ENCODE measurements at places on chromosomes 4 and X.

DNA sequence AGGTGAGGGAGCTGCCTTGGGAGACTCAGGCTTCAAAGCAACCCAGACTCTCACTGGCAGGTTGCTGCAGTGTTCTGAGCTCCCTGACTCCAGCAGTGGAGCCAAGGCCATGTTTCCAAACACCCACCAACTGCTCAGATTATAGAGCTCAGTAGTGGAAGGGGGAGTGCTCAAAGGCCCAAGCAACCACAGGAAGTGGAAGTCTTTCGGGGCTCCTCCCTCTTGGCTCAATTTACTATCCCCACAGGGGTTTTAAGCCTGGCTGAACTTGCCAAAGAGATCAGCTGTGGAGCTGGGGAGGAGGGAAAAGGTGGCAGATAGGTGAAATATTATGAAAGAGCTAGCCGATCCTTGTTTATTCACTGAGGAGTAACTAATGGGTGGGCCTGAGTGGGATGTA, 82.5 kb downstream of the HPRT1 start:
- DNase-seq, result no peak

DNA sequence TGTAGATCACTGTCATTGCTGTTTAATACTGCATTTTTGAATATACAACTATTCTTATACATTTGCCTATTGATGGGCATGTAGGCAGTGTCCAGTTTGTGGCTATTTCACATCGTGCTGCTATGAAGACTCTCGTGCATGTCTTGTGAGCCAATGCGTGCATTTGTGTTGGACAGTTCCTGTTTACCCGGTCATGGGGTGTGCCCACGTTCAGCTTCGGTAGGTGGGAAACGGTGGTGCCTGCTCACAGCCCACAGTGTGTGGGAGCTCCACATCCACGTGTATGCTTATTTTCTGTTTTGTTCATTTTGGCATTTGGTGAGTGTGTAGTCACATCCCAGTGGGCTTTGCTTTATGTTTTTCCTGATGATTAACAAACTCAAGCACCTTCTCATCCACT, 19.7 kb upstream of the RNF212 start:
- no peak for DNase-seq

GRCh38 chr4:15341733-15342300, 86.0 kb upstream of the C1QTNF7 start:
- no peak for DNase-seq

- DNase-seq, result no peak
Observed at GRCh38 chr4:54428940-54429339, 199.8 kb downstream of the PDGFRA start.

DNA sequence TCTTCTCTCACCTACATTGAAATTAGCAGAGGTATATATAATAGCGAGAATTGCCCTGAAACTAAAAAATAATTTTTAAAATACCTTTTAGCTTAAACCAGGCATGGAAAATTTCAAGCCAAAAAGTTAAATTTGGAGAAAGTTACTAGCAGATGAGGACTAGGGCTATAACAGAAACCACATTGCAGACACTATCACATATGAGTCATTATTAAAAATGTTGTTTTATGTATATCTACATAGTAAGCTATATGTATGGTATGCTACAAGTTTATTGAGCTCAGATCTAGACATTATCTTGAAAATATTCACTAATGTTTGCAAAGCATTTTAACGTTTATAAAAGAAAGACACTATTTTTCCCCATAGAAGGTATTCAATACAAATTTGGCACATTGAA, 147.8 kb downstream of the PAPSS1 start:
- no peak for DNase-seq

DNA sequence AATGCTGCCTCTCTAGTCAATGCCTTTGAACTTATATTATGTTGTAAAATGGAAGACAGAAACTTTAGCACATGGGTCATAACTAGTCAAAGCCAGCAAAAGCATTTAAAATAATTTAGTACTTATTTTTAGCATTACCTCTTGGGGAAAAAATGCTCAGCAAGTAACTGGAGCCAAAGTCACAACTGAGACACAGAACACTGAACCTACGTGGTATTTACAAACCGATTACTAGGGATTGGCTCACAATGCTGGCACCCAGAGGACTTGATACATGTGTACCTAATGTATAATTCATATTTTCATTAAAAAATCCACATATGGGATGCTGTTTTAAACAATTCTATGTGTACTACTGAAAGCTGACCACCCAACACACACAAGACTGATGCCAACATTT, 38.4 kb downstream of the PHKA2 start:
- no peak for DNase-seq

DNA sequence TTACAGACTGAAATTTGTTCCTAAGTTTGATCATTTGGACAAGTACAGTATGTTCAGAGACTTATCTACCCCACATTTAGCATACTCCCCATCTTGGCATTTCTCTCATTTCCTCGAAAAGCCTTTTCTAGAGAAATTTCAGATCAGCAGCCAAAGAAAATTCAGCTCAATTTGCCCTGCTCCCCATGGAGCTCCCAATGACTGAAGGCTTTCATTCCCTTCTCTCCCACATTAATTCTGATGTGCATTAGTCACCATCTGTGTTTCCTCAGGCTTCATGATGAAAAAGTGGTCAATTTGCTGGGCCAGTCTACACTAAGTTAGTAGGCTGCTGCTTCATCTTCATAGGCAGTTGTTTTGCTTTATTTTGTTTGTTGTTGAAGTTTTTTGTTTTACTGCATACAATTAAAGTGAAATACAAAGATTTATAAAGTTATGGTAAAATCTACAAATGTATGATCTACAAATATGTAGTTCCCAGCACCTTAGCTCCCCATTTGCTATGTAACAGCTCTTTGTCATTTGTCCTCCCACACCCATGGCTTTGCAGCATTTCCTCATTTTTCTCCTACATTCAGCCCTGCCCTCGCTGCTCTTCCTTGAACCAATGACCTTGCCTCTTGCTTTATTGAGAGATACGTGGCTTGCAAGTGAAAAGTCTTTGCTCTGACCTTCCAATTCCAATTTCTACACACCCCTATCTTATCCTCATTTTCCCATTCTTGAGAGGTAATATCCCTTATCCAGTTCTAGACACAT, 193.9 kb downstream of the ANAPC10 start:
- no peak for DNase-seq

DNA sequence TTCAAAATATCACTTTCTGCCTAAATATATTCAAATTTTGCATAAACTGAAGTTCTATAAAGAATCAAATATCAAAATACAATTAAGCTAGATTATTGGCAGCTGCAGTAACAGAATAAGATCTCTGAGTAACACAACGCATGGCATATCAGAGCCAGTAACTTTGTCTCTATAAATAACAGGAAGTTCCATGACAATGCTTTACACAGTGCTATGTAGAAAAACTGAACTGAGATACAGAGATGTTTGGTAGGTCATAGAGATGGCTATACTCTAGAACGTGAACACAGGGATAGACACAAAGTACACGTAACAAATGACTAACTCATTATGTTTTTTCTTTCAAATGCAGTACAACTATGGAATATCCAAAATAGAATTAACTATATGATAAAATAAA, 18.2 kb downstream of the UBE2D3 start:
- DNase-seq, result no peak

DNA sequence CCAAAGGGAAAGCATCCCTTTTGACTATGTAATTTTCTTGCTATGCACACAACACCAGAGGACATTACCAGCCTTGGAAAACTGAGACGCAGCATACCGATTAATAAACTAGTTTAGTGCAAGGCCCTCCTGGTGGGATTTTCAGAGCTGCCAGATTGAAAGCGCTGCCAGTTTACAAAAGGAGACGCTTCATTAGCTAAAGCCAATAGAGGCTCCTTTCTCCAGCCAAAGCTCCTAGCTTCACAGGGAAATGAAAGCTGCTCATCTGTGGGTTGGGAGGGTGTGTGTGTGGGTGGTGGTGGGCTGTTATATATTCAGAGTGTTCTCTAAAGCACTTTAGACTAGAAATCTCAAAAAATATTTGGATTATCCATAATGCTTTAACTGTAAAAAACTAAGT, 32.4 kb downstream of the SPANXN4 start:
- no peak for DNase-seq

GRCh38 chrX:18702362-18703195, 4.9 kb upstream of the PPEF1 start:
- no peak for DNase-seq

- no peak for DNase-seq
Observed at GRCh38 chr4:123168812-123169211, 227.8 kb upstream of the SPRY1 start.

GRCh38 chr4:64306255-64306565, 103.0 kb downstream of the TECRL start:
- no peak for DNase-seq

GRCh38 chr4:85968945-85969819, 390.7 kb downstream of the MAPK10 start:
- DNase-seq, result no peak

GRCh38 chr4:74311696-74312313, 3.5 kb downstream of the EPGN start:
- DNase-seq, result no peak

DNA sequence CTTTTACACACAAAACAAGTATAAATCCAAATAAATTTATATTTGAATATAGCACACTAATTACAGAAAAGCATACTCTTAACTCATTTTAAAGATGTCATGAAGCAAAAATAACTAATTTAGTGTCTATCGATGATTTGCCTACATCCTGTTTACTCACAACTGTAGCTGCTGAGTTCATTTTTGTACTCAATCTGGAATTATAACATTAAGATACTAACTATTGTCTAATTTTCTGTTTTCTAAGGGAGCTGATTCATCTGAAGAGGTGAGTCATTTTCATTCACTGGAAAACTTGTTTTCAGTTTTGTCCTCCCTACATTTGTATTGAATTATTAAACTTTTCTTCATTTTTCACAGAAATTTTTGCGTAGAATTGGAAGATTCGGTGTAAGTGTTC, 3.7 kb downstream of the STATH start:
- no peak for DNase-seq

DNA sequence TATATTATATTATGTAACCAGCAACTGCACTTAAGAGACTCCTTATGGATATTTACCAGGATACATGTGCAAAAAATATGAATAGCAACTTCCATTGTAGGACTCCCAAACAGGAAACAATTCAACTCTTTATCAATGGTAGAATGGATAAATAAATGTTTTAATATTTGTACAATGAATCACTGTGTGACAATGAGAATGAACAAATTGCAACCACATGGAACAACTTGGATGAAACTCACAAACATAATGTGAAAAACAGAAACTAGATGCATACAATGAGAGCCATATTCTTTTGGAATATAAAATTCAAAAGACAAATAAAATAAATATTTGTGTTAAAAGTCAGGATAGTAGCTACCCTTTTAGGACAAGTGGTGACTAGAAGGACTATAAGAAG, 1015.7 kb downstream of the TECRL start:
- no peak for DNase-seq

DNA sequence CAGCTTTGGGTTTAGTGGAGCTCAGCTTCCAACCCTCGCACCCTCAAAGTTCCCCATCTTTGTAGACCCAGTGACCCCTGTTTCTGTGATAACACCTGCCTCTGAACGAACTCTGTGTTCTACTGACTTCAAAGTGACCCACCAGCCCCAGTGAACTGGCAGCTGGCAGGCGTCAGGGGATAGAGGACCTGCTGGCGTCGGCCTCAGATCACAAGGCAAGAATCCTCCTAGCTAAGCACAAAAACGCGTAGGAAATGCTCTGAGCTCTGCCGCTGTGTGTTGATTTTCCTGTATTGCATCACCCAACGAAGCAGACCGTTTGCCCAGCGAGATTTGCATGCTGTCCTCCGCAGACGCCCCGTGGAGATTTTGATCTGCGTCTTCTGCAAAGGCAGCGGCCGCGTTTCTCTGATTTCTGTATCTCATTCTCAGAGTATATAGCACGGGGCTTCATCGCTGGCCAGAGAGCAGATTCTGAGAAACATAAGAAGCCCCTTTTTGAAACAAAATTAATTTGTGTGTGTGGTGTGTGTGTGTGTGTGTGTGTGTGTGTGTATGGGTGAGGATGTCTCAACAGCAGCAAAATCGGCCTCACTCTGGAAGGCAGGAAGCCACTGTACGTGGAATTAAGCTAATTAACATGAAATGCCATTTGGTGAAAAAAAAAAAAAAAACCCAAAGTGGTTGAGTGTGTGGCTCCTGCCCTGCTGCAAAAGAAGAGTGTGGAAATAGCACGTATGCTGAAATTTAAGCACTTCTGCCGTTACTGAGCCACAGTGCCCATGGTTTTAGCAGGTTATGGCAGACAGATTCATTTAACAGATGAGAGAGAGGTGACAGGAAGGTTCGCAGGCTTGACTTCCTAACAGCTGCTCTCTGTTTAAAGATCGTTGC, 29.2 kb upstream of the ASMTL start:
- DNase-seq, result peak; percentile 66

DNA sequence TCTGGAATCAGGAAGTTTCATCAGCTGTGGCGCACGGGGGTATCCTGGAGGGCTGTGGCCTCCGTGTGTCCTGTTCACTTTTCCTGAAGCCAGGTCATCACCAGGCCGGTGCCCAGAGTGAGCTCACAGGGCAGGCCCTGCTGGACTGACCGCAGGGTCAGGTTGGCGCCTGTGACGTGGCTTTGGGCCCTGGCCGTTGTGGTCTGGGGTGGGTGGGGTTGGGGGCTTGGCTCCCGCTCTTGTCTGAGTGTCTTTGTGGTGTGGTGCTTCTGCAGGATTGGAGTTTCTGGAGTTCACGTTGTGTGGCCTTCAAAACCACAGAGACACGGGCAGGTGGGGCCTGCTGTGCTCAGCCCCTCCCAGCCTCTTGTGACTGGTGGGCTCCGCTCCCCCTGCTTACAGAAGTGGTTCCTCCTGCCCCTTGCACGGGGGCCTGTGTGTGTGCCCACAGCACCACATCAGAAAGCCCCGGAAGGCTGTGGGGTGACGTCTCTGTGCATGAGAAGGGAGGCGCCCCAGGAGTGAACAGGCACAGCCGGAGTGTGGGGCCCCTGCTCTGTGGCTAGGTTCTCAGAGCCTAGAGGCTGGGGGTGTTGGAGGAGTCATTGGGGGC, 9.5 kb downstream of the RGS12 start:
- peak; percentile 68 for DNase-seq

DNA sequence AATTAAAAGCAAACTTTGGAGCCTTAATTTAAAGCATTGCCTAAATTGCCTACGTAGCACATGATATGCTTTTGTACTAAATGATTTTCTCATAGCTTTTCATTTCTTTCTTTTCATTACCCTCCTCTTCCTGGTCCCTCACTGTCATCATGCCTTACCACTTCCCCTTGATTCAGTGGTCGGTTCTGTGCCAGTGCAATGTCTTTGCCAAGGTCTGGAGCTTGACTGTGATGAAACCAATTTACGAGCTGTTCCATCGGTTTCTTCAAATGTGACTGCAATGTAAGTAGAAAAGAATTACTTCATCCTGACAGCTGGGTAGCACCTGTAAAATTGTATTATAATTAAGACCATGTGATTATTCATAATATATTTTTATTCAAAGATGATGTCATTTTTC, 72.5 kb downstream of the C4orf46 start:
- no peak for DNase-seq

GRCh38 chr4:94160774-94161173, 46.9 kb upstream of the SMARCAD1 start:
- no peak for DNase-seq

GRCh38 chr4:152660526-152660925, 19.3 kb downstream of the TMEM154 start:
- DNase-seq, result no peak

GRCh38 chr4:73447671-73448070, 11.7 kb downstream of the AFP start:
- no peak for DNase-seq

GRCh38 chr4:78775303-78776078, 659 bp upstream of the BMP2K start:
- DNase-seq, result peak; percentile 84
